Skeletal muscle cell (primary cell): ENCODE measurements at places on chromosomes 4 and X.

GRCh38 chrX:46400530-46401443 lies 144.4 kb downstream of the ZNF674 start:
- no peak for DNase-seq

DNA sequence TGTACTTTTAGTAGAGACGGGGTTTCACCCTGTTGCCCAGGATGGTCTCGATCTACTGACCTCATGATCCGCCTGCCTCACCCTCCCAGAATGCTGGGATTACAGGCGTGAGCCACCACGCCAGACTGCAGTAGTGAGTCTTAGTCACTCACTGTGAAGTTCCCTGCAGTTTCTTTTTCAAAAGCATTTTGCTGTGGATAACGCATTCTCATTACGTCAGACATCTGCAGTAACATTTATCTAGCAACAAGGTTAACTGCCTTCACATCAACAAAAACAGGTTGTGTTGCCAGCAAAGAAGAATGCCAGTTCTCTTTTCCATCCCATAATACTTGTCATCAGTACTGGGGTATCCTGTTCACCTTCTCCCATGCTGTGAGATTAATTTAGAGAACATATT lies 164.6 kb downstream of the DHRSX start:
- DNase-seq = no peak

GRCh38 chr4:133131829-133132460 lies 17.1 kb upstream of the PCDH10 start:
- DNase-seq = no peak

DNA sequence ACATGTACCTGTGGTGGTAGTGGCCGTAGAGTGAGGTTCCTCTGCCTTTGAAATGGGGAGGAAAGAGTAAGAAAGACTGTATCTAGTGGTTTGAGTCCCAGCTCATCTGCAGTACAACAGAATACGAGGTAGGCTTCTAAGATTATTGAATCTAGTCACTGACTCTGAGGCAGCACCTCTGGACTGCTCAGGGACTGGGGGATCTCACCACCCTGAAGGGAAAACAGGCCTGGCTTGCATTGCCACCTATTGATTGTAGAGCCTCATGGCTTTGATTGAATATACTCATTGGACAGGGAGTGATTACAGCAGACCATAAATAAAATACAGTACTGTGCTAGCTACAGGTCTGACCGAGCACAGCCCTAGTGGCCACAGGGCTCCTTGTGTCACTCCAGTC lies 50.5 kb downstream of the GPR174 start:
- no peak for DNase-seq

- DNase-seq = peak; percentile 40
These were observed 14.3 kb downstream of the DCAF8L1 start for GRCh38 chrX:27966955-27967354.

DNA sequence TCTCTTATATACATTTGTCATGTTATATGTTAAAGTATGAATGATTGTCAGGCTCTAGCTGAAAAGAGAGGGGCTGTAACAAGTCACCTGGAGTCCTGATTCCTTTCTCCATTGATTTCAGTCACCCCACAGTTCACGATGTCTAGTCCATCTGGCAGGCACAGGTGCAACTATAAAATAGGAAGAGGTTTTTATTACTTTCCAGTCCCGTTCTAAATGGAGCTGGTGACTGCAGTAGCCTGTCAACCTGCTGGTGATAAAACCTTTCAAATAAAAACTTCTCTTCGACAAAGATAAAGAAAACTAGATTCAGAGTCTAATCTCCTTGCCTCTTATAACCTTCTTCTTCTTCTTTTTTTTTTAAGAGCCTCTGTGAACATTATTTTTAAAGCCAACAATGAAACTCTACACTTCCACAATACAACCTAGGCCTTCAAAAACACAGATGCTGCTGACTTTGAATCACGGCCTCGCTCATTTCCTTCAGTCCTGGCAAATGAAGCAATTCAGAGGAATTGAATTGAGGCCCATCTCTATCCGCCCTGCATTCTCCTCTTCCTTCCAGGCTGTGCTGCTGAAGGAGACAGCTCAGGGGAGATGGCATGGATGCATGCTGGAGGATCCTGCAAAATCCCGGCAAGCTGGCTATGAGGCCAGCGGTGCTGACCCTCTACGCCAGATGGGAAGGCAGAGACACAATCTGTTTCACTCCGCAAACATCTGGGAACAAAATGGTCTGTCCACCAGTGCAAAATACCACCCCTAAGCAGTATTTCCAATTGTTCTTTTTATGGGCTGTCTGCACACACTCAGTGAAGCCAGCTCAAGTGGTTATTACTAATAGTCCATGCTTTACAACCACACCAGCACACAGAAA lies 27.3 kb upstream of the CDKN2AIP start:
- no peak for DNase-seq

- no peak for DNase-seq
These were observed 475.8 kb downstream of the PDGFC start for GRCh38 chr4:156495836-156496235.

DNA sequence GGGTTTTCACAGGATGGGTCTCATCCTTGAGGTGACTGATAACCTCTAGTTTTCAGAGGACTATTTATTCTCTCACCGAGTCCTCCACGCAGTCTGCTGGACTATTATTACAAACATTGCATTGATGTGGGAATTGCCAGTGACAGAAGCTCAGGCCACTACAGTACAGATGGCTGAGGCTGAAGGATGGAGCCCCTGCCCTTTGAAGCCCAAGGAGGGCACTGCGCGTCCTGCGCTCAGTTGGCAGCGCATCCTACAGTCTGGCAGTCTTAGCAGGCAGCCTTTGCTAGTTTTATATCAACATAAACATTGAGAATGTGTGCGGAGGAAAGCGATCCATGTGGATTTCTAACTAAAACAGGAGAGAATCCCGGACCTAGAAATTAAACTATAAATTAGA lies 1.5 kb upstream of the RELL1 start:
- DNase-seq = no peak

GRCh38 chr4:45030059-45030458 lies 303.7 kb upstream of the GNPDA2 start:
- no peak for DNase-seq

GRCh38 chrX:48071064-48071985 lies at the start of gene ZNF630:
ZNF630 (minus strand) TSS chrX:48071640; CDS start chrX:48066886, 4,754 bp downstream.
- peak; percentile 1 for DNase-seq

DNA sequence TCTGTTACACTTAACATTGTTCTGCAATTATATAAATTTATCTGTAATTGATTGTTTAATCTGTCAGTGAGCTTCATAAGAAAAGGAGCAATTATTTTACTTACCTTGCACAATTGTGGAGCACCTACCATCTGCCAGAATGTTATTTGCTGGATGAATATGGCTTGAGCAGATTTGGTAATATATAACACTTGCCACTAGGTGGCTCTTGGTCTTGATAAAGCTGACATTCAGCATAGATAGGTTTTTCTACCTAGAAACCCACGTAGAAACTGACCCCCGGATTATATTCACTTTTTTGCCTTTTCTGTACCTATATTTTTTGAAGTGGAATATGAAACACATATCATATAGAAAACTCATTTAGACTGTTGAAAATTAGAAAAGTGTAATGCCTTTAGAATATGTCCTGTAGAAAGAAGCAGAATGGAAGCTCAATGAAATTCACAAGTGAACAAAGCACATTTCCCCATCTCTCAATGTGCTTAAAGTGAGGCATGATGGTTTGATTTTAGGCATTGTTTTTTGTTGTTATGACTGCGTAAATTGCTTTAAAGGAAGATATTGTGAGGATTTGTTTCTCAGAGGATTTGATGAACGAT lies 9.5 kb downstream of the RBPJ start:
- DNase-seq = no peak
